ENCODE measurements at places on chromosomes 4 and X.
A peak's percentile ranks its signal among the peaks of the same experiment; 100 is the strongest.

DNA sequence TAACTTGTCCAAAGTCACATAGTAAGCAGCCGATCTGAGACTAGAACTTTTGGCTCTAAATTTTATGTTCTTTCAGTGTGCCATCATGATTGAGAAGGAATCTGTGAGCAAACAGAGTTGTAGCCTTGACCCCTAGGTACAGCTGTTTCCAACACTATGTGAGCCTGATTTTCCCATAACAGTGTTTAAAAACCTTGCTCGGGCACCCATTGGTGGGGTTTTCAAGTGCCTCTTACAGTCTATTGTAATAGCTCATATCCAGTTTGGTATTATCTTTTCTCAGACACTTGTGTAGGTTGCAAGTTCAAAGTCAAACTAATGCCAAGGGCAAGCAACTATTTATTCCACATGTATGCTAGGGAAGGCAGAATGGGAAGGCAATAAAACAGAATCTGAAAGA is 467.9 kb downstream of the INPP4B start:
- no peaks in the 10 kb centered on the region for H3K36me3 ChIP-seq
- no peak overlapping the region for H3K27ac ChIP-seq
- no peak for DNase-seq
- peaks cover 8% of the 10 kb centered on the region for H3K4me1 ChIP-seq
- no peak overlapping the region for H3K4me3 ChIP-seq
- no peaks in the 10 kb centered on the region for H3K27me3 ChIP-seq

DNA sequence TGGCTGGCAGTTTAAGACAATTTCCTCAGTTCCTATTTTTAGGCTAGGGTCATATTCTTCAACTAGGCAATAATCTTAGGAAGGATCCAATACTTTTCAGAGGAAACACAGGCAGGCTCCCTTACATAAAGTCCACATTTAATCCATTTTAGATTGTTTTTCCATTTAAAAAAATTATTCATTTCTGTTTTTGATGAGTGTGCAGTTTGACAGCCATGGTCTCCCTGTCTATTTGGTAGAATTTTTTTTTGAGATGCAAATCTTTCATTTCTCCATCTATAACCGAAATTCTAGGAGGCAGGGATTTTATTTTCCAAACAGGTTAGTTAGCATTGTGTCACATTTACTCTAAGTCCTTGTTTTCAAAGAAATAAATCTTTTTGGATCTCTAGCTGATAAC is 326.8 kb downstream of the PPP4R3C start:
- H3K27ac ChIP-seq, result no peak overlapping the region
- H3K4me3 ChIP-seq, result no peak overlapping the region
- H3K27me3 ChIP-seq, result no peaks in the 10 kb centered on the region
- no peak for DNase-seq
- no peaks in the 10 kb centered on the region for H3K4me1 ChIP-seq

GRCh38 chr4:47198791-47199190 is 167.4 kb downstream of the GABRB1 start:
- H3K4me3 ChIP-seq, result no peak overlapping the region
- H3K27me3 ChIP-seq, result no peaks in the 10 kb centered on the region
- H3K4me1 ChIP-seq, result no peaks in the 10 kb centered on the region
- no peak for DNase-seq
- no peak overlapping the region for H3K27ac ChIP-seq

GRCh38 chr4:56681158-56681852 is at the start of gene HOPX:
Gene HOPX, minus strand, starts transcription at chr4:56681296. Its CDS starts 23,480 bp downstream, at chr4:56657816.
- peak; percentile 86 for DNase-seq
- H3K27me3 ChIP-seq, result no peaks in the 10 kb centered on the region
- H3K36me3 ChIP-seq, result no peaks in the 10 kb centered on the region

DNA sequence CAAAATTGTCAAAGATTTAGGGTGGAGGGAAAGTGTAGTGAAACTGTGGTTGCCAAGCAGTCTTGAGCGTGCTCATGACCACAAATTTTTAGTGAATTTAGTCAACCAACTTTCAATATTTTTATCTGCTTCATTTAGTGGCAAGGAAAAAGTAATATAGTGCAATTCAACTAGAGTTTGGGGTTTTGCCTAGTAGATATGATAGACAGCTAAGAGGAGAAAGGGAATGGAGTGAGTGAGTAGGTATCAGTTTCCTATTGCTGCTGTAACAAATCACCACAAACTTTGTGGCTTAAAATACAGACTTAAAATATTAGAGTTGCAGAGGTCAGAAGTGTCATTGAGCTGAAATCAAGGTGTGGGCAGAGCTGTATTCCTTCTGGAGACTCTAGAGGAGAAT is 3.7 kb upstream of the CT47C1 start:
- H3K36me3 ChIP-seq, result no peaks in the 10 kb centered on the region
- H3K4me3 ChIP-seq, result no peak overlapping the region
- no peaks in the 10 kb centered on the region for H3K4me1 ChIP-seq
- no peak overlapping the region for H3K27ac ChIP-seq
- no peak for DNase-seq

- no peaks in the 10 kb centered on the region for H3K4me1 ChIP-seq
- no peak overlapping the region for H3K4me3 ChIP-seq
- peaks cover 19% of the 10 kb centered on the region for H3K36me3 ChIP-seq
- no peak for DNase-seq
Observed at GRCh38 chrX:45068569-45068968, 132.1 kb downstream of the DIPK2B start.

GRCh38 chr4:119731146-119731742 is 102.6 kb upstream of the PDE5A start:
- DNase-seq, result no peak
- no peaks in the 10 kb centered on the region for H3K36me3 ChIP-seq
- H3K4me3 ChIP-seq, result no peak overlapping the region
- H3K27ac ChIP-seq, result peak overlapping the region; percentile 37
- peaks cover 38% of the 10 kb centered on the region for H3K4me1 ChIP-seq

DNA sequence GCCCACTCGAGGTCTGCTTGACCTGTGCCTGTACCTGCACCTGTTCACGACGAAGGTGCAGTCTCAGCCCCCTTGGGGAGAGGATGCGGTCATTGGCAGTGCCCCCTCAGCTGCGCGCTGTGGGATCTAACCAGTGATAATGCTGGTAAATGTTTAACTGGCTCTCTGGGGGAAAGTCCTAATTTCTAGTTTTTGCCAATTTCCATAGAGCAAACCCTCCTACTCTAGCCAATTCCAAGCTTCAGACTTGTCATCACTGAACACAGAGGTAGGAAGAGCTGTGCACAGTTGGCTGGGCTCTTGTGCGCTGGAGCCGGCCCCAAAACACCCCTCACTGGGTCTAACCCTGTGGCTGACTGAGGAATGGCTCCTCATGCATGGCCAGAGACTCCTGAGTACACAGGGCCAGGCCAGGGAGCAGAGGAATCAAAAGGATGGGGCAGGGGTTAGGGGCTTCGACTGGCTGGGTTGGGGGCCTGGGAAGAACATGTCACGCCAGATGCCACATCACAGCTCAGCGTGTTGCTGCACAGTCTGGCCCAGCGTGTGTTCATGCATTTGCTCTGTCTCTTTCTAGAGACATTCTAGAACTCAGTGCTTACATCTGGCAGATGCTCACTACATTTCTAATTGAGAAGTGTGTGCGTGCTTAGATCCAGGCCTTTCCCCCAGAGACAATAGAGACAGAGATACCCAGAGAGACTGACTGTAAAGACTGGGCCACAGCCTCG is 270.8 kb downstream of the BCOR start:
- no peak overlapping the region for H3K4me3 ChIP-seq
- no peaks in the 10 kb centered on the region for H3K4me1 ChIP-seq
- H3K27me3 ChIP-seq, result no peaks in the 10 kb centered on the region
- DNase-seq, result no peak
- no peak overlapping the region for H3K27ac ChIP-seq
- H3K36me3 ChIP-seq, result no peaks in the 10 kb centered on the region

- no peaks in the 10 kb centered on the region for H3K36me3 ChIP-seq
- H3K27me3 ChIP-seq, result peaks cover 5% of the 10 kb centered on the region
- no peak for DNase-seq
- H3K4me3 ChIP-seq, result no peak overlapping the region
Observed at GRCh38 chr4:5931526-5931925, 38.6 kb upstream of the CRMP1 start.

DNA sequence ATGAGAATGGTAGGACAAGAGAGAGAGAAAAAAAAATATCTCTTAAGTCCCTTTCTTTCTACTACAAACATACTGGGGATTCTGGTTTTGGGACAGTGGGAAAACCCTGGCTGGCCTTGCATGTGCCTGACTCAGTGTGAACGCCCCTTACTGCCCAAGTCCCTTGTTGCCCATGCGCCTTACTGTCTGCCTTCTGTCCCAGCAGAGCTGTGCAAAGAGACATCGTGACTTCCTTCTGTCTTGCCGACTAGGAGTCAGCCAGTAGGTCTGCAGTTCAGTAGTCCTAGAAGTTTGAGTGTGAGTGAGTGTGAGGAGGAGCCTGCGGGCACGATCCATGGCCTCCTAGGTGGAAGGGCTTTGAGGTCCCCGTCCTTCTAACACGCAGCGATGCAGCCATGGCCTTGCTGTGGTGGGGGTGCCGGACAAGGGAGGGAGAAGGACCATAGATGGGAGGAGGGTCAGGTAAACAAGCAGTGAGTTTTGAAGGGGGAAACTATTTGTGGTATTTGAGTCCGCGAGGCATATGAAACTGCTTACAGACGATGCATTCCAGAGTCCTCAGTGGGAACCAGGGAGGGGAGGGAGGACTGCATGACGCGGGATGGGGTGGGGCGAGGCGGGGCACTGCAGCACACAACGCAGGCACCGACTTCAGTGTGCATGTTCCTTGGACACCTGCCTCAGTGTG is at the start of gene XAGE2:
TSS of gene XAGE2 (plus strand) at position 654 of the 688 bp plus-strand sequence. CDS start 994 bp downstream, outside the sequence.
- no peak within 1 kb of the TSS for H3K4me3 ChIP-seq
- no peak within 1 kb of the TSS for H3K27ac ChIP-seq
- no peaks in the 10 kb centered on the region for H3K27me3 ChIP-seq
- H3K36me3 ChIP-seq, result no peaks in the 10 kb centered on the region

DNA sequence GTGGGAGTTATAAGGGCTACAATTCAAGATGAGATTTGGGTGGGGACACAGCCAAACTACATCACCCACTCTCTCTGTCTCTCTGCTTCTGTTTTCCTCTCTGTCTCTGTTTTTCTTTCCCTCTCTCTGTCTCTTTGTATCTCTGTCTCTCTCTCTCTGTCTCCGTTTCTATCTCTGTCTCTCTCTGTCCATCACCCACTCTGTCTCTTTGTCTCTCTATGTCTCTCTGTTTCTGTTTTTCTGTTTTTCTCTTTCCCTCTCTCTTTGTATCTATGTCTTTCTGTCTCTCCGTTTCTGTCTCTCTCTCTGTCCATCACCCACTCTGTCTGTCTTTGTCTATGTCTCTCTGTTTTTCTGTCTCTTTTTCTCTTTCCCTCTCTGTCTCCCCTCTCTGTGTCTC is 25.3 kb downstream of the IL3RA start:
- no peaks in the 10 kb centered on the region for H3K4me1 ChIP-seq
- no peaks in the 10 kb centered on the region for H3K27me3 ChIP-seq
- H3K4me3 ChIP-seq, result no peak overlapping the region
- no peak overlapping the region for H3K27ac ChIP-seq
- peaks cover 15% of the 10 kb centered on the region for H3K36me3 ChIP-seq

DNA sequence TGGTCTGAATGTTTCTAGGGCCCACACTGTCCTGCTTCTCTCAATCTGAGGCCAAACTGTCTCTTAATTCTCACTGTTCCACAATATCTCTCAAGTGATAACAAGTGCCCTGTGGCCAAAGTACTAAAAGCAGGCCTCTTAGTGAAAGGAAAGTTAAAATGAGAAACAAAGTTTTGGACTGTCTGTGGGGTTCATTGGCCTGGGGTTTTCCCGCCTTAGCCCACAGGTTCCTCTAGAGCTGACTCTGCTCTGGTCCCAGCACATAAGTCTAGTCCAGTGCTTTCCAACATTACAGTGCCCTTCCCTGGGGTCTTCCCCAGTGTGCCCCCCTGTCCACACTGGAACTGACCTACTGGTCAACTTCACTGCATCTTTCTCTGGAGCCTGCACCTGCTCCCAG is 6.3 kb downstream of the MAGEB1 start:
- H3K36me3 ChIP-seq, result no peaks in the 10 kb centered on the region
- DNase-seq, result no peak
- H3K4me1 ChIP-seq, result no peaks in the 10 kb centered on the region
- no peaks in the 10 kb centered on the region for H3K27me3 ChIP-seq
- no peak overlapping the region for H3K4me3 ChIP-seq

DNA sequence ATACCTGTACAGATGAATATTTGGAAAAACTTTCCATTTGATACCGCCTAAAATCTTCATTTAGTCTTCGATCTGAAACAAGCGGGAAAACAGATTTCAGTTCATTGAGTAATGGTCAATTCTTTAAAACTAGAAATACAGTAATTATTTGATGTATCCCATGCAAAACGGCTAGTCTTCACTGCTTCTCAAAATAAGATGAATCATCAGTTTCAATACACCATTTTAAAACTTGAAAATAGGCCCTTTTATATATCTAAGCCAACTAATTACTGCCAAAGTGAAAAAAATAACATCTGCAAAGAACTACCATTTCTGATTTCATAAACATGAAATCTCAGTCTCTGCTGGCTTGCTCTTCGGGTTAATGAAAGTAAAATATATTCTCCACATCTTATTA is 11.0 kb downstream of the SCLT1 start:
- no peaks in the 10 kb centered on the region for H3K4me1 ChIP-seq
- no peaks in the 10 kb centered on the region for H3K27me3 ChIP-seq
- peaks cover 17% of the 10 kb centered on the region for H3K36me3 ChIP-seq
- DNase-seq, result no peak
- H3K4me3 ChIP-seq, result no peak overlapping the region
- H3K27ac ChIP-seq, result no peak overlapping the region

DNA sequence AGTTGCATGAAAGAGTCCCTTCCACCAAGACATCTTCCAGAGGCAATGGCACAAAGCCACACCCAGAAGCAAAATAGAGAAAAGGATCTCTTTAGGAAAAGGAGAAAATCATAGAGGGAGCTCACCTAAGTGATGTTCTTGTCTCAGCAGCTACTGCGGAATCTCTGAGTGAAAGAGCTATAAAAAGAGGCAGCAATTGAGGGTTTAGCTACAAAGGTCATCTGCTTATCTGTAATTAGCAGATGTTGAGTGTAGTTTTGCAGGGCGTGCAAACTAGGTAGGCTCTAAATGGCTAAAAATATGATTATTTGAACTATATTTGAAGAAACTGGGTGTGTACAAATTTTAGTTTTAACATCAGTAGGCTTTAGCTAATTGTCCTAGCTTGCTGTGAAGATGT is 276.0 kb downstream of the HS3ST1 start:
- H3K27ac ChIP-seq, result no peak overlapping the region
- H3K36me3 ChIP-seq, result no peaks in the 10 kb centered on the region
- H3K27me3 ChIP-seq, result no peaks in the 10 kb centered on the region
- H3K4me1 ChIP-seq, result no peaks in the 10 kb centered on the region
- no peak overlapping the region for H3K4me3 ChIP-seq

DNA sequence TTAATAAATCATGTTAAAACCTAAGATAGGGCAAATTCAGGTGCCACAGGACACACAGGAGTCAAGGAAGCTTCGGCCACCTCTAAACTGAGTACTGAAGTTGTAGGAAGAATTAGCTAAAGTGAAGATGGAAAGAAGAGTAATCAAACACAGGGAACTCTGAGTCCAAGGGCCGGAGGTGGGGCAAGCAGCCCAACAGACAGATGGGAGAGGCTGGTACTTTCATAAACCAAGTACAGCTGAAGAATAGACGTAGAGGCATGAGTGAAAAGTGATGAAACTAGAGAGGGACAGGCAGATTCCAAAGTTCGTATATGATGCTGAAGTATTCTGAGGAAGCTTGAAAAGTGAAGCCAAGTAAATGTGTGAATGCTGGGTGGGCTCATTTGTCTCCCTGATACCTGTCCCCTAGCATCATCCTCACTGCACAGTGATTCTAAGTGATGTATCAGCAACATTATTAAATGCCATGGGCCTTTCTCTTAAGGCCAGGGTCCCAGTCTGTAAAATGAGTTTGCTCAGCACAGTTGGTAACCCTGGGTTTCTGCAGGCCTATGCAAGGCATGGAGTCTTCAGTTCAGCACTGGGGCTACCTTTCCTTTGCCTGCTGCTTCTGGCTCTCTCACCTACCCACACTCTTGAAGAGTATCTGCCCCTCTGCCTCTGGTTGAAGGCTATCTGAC is 203.3 kb downstream of the NR3C2 start:
- H3K4me1 ChIP-seq, result no peaks in the 10 kb centered on the region
- H3K36me3 ChIP-seq, result no peaks in the 10 kb centered on the region
- H3K27ac ChIP-seq, result no peak overlapping the region
- DNase-seq, result no peak
- H3K4me3 ChIP-seq, result no peak overlapping the region
- no peaks in the 10 kb centered on the region for H3K27me3 ChIP-seq

Data from upper lobe of right lung (tissue), 1 donor.